OCI-M1 (cell line): ENCODE measurements at places on chromosomes 1 and 21.

DNA sequence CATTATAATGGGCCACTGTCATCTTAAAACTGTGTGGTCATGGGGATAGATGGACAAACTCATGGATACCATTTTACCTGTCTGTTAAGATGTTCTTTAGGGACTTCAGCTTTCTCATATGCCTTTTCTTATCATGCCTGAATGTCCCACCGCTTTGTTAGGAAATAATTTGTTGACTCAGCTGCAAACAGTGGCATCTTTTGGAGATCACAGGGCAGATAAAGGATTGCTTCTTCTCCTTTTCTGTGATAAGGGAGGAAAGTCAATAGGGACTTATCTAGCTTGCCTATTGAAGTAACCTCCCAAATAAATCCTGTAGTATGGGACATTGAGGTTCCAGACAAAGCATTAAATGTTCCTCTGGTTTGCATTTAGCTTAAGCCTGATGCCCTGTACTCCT is 79.8 kb upstream of the KIAA0040 start:
- no peak for DNase-seq

DNA sequence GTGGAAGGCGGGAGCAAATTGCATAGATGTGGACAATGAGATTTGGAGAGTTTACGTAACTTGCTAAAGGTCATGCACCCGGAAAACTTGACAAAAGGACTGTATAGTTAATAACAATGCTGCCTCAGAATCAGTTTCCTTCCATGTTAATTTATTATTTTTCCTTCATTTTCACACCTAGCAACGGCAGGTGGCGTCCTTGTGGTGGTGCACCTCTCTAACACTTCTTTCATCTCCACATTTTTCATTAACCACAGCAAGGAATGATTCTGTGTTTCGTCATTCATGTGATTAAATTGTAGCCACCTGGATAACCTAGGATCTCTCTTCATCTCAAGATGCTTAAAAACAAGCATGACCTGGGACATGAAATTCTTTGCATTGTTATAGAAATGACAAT is 2133.0 kb downstream of the NCAM2 start:
- peak; percentile 27 for DNase-seq

DNA sequence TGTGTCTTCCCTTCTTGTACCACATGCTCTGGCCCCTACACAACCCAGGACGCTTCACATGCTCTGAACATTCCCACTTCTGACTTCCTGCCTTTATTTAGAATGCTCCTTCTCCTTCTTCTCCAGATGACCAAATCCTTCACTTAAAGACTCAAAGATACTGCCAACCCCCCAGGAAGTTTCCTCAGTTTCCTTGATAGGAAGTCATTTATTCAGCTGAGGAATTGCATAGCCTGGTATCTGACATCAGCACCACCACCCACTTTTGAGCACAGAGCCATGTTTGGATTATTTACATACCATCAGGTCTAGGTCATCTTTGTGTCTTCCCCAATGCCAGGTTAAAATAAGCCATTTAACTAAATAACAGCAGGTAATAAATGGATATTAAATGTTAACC is 42.4 kb downstream of the GFI1 start:
- DNase-seq = no peak

- no peak for DNase-seq
Measured at GRCh38 chr1:26734501-26735058, 38.8 kb downstream of the ARID1A start.

DNA sequence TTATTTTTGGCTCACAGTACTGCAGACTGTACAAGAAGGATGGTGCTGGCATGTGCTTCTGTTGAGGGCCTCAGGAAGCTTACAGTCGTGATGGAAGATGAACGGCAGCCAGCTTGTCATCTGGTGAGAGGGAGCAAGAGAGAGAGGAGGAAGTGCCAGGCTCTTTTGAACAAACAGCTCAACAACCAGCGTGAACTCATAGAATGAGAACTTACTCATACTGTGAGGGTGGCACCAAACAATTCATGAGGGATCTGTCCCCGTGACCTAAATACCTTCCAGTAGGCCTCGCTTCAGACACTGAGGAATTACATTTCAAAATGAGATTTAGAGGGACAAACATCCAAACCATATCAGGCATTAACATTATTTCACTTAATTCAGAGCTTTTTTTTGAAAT is 84.7 kb downstream of the PKN2 start:
- DNase-seq = no peak

GRCh38 chr1:210907251-210907805 is 226.6 kb downstream of the KCNH1 start:
- DNase-seq = no peak

GRCh38 chr1:186888367-186888766 is 59.6 kb downstream of the PLA2G4A start:
- no peak for DNase-seq

GRCh38 chr1:115783311-115783710 is 14.8 kb upstream of the CASQ2 start:
- no peak for DNase-seq

DNA sequence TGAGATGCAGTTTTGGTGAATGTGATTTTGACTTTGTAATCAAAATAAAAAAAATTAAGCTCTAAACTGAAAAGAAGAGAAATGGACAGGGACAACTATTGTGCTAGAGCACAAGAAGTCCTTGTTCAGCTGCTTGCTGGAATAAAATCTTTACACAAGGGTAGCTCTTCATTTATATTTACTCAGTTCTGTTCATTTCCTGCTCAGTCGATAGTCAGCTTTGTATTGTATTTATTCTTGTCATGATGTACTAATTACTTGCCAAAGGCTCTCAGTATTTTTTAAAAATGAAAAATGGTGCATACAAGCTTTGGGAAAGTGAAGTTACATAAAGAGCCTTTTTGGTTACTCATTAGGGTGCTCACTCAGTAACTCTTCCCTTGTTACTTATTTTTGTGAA is 17.8 kb downstream of the F5 start:
- DNase-seq = no peak

GRCh38 chr1:195576641-195577040 is 1031.6 kb downstream of the KCNT2 start:
- DNase-seq = no peak

- peak; percentile 30 for DNase-seq
Measured at GRCh38 chr1:53550201-53550741, 91.1 kb downstream of the DMRTB1 start.

DNA sequence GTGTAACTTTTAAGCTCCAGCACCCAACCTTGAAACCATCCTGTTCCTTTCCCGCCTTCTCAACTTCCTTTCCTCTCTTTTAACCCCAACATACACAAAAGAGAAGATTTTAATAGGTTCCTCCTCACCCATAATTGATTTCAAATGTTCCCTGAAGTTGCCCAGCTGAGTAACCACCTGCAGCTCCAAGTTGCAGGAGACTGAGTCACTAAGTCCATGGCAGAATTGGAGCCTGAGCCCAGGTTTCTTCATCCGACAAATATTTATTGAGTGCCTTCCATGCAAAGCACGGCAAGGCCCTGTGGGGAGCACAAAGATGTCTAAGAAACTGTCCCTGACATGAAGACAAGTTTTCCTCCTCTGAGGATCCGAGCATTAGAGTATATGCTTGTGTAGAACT is 97.7 kb downstream of the PAPPA2 start:
- no peak for DNase-seq
